ENCODE measurements at places on chromosomes 11 and 22. TPM values are rescaled to one million over a fixed set of nuclear protein-coding genes. Genes with fewer than 3 reads are reported as not detected.

GRCh38 chr11:44094260-44094868 lies 1.1 kb upstream of the EXT2 start:
- DNase-seq = peak; percentile 73

The OR8H1 gene
- not detected for total RNA-seq

GRCh38 chr11:57214494-57214893 lies 22.6 kb downstream of the APLNR start:
- peak; percentile 63 for DNase-seq

DNA sequence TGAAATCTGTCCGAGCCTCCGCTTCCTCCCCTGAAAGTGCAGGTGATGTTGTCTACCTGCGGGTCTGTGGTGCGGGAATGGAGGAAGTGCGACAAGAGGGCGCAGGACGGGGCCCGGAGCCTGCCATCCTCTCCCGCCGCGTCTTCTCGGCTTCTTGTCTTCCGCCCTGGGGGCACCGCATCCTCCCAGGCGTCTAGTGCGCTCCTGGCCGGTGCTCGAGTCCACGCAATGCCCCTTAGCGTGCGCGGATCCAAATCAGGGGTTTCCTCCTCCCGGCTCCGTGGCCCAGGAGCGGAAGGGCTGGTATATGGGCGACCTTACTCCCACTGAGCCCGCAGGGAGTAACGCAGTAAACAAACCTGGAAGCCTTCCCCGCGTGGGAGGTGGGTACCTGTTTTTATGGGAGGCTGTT lies 405 bp downstream of the SFI1 start:
- DNase-seq = no peak

GRCh38 chr11:134229126-134229790 lies 4.8 kb downstream of the VPS26B start:
- no peak for DNase-seq

DNA sequence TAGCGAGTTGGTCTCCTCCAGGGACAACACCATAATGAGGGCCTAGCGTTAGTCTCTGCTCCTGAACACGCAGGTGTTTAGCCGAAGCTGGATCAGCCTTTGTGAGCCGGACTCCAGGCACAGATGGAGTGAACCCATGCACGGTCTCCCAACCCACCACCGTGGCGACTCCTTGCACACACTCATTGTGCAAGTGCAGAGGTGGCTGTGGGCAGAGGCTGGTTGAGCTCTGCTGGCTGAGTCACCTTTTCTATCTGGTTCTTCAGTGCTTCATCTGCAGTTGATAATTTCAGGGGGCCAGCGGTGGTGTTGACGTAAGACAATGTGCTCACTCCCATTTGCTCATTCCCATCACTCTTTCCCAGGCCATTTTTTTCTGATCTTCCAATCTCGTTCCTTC lies 72.1 kb upstream of the SLC22A12 start:
- no peak for DNase-seq
